ENCODE measurements at places on chromosomes 6 and 20.

GRCh38 chr6:129981598-129981997, 36.8 kb upstream of the L3MBTL3 start:
- DNase-seq: no peak

GRCh38 chr6:170162011-170162774, 128.7 kb downstream of the DLL1 start:
- no peak for DNase-seq

DNA sequence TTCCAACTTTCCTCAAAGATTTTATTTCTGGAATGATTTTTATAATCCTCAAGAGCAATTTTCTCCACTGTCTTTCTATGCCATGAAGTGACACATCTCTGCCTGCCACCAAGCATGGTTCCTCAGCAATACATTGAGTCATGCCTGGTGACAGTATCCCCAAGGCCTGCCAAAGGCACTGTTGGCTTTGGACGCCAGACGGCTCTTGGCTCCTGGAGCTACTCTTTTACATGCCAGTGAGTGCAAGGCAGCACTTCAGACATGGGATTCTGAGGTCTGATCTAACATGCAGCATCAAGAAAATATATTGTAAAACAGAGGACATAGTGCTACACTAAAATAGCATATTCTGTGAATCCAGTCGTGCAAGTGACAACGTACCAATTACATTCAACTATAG, 20.1 kb upstream of the PLEKHG1 start:
- DNase-seq: peak; percentile 54

GRCh38 chr6:151001387-151002056, 136.0 kb downstream of the MTHFD1L start:
- DNase-seq: no peak

DNA sequence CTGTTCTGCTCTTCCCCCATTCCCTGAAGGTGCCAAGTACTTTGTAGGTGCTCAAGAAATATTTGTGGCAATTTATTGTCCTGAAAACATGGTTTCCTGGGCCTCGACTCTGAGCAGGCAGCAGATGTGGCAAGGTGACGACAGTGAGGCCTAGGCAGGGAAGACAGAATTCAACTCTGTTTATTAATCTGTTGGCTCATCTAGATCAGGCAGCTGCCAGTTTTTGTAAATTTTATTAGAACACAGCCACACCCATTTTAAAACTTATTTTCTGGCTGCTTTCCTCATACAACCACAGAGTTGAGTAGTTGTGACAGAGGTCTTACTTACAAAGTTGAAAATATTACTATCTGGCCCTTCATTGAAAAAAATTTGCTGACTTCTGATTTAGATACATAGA, 24.5 kb downstream of the MAPK14 start:
- peak; percentile 27 for DNase-seq

DNA sequence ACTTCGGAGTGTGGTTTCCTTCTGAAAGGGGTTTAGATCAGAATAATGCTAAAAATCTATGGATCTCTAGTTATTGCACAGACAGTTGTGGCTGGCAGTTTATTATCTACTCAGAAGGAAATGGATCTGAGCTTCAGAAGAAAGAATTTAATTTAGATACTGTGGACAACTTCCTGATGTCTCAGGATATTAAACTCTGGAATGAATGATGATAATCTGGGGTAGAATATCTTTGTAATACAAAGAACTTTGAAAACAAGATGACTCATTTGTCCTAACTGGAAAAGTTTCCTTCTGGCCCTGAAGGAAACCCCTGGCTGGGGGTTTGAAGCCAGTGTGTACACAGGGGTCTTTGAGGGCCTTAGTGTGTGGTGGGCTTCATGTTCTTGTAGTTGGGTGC, 78.0 kb downstream of the EDN3 start:
- no peak for DNase-seq

GRCh38 chr6:119476024-119476423, 126.5 kb upstream of the MAN1A1 start:
- no peak for DNase-seq

DNA sequence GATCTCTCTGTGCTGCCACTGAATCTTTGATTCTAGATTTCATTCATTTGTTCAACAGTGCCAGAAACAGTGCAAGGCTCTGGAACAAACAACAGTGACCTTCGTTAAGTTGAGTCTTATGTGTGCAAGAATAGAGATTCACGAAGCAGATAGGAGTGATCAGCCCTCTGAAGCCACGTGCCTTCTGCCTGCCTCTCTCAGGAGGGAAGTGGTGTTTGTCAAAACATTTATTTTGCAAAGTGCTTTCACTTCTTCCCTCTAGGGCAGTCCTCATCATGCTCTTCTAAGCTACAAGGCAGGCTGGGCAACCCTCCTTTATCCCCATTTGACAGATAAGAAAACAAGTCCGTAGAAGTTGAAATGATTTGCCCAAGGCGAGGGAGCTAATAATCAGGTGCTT, 204.3 kb downstream of the TFAP2C start:
- DNase-seq: no peak

- DNase-seq: no peak
Measured at GRCh38 chr6:100678027-100678426, 203.1 kb downstream of the ASCC3 start.

DNA sequence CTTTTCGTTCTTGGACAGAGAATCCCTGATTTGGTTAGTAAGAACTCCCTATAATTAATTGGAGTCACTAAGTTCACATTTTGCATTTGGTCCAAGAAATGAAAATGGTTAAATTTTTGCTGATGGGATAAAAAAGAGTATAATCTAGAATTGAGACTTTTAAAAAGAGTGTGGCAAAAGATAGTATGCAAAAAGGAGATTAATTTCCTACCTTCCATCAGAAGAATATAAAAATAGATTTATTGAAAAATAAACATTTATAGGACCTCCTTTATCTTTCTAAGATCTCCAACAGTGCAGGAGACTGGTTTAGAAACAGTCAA, 105.5 kb upstream of the EEF1E1 start:
- DNase-seq: no peak

DNA sequence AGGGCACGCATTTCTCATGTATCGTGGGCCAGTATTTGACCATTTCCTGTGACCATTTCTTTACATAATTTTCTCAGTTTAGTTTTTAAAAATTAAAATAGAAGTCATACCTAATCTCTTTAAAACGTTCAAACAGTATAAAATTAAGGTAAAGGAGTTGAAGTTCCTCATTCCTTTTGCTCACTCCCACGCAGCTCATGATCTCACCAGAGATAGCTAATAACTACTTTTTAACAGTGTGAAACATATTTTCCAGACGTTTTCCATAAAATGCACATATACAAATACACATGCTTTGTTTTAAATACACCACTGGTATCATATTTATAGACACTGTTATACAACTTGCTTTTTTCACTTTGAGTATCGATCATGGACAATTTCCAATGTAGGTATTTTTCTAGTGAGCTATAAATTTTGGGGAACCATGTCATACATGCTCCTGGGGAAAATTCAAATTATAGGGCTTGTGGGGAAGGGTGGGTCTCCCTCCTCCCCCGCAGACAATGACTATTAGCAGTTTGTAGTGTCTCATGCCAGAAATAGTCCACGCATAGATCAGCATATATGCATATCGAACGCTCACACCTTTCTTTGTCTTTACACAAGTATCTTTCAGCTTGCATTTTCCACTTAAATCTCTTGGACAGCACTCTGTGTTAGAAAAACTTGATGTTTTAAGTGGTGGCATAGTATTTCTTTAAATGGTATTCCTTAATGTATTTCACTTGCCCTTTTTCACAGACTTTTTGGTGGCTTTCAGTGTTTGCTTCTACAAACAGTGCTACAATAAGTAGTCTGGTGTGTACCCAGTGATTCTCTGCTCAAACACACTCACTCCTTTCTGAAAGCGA, 145.5 kb upstream of the ZNF217 start:
- no peak for DNase-seq

- DNase-seq: no peak
Measured at GRCh38 chr6:96923871-96924493, 546 bp upstream of the KLHL32 start.

DNA sequence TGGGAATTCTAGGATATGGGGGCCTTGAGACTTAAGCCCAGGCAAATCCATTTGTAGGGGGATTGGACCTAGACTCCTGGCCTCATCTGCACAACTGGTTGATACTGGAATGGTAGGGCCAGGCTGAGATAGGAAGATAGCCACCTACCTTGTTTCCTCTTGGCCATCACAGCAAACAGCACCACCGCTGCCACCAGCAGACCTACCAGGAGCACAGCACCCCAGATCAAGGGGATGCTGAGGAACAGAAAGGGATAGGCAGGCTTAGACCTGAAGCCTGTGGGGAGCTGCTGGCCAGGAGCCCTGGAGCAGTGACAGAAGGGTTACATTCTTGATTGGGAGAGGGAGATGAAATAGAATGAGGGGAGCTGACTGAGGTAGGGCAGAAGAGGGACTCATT, 3.5 kb downstream of the TREML1 start:
- no peak for DNase-seq

DNA sequence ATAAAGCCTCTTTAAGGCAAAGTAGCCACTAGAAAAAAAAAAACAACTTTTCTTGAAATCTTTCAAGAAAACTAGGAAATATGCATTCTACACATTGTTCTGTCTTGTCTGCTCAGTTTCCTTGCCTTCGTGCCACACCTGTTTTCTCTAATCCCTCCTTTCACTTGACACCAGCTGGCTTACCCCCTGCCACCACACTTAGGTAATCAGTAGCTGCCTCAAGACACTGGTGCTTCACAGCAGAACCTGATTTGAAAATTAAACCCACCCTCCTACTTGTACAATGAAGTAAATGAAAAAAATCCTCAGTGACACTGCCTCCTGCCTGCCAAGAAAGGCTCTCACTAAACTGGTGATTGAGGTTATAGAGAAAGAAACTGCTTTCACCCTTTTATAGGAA, 45.8 kb upstream of the SCML4 start:
- no peak for DNase-seq

DNA sequence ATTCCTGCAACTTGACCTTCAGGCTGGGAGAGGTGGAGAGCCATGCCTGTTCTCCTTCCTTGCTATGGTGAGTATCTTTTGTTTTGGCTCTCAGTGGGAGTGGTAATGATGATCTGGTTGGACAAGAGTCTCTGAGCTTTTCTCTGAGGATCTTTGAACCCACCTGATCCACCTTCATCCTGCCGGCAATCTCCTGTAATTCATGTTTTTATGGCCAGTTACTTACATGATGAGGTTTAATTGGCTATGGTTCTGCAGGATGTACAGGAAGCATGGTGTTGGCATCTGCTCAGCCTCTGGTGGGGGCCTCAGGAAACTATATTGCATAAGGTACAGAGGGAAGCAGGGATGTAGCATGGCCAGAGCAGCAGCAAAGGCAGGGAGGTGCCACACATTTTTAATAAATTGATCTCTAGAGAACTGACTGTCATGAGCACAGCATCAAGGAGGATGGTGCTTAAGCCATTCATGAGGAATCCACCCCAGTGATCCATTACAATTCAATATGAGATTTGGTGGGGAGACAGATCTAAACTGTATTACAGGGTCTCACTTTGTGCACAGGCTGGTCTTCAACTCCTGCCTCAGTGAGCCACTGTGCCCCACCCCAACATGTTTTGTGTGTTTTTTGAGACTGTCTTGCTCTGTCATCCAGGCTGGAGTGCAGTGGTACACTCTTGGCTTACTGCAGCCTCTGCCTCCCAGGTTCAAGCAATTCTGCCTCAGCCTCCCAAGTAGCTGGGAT, 10.0 kb downstream of the HSPA1B start:
- no peak for DNase-seq

DNA sequence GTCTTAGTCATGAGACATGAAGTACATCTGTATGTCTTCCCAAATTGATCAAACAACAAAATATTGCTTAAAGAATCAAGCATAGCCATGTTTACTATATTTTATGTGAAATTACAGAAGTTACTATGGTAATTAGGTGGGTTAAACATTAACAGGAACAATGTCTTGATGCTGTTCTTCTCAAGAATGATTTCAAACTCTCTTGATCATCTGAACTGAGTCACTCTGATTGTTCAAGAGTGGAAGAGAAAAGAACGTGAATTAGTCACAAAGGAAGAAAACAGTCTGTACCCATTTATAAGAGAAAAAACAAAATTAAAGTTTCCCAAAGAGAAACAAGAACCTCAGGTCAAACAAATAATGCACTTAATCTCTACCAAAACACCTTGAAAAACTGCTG, 62.2 kb upstream of the NUP153 start:
- DNase-seq: no peak

DNA sequence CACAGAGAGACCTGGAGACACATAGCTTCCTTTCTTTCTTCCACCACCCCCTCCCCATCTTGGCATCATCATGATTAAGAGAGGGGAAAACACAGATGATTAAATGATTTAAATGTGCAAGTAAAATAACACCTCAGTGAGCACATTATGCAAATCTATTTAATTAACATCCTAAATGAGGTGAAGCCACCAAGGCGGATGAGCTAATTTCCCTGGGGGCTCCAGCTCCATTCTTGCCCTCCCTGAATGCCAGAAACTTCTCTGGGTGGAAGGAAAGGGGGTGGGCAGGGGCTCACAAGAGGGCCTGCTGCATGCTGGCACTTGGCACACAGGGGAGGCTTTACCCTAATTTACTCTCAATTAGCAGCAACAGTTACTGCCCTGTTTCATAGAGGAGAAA, 32.5 kb upstream of the TGM2 start:
- DNase-seq: peak; percentile 4

DNA sequence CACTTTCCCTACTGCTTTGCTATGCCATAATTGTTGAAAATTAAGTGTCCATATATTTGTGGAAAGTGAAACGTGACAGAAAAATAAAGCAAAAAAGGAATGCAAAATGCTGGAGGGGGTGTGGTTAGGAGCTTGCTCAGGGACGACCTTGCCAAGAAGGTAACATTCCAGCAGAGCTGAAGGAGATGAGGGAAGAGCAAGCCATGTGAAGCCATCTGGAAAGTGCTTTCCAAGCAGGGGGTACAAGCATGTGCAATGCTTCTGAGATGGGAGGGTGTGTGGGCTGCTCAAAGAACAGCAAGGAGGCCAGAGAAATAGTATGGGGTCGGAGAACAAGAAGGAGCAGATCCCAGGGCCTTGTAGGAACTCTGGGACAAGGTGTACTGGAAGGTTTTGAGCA, 161.7 kb downstream of the ISM1 start:
- no peak for DNase-seq

- no peak for DNase-seq
Measured at GRCh38 chr6:36955671-36956445, 1.3 kb downstream of the PI16 start.

- no peak for DNase-seq
Measured at GRCh38 chr6:74611220-74611619, 594.6 kb downstream of the COL12A1 start.

GRCh38 chr20:32297439-32297838, 20.0 kb downstream of the KIF3B start:
- no peak for DNase-seq

GRCh38 chr6:57307850-57308249, 9.6 kb upstream of the PRIM2 start:
- DNase-seq: no peak

GRCh38 chr6:5606546-5606945, 345.2 kb downstream of the FARS2 start:
- no peak for DNase-seq

DNA sequence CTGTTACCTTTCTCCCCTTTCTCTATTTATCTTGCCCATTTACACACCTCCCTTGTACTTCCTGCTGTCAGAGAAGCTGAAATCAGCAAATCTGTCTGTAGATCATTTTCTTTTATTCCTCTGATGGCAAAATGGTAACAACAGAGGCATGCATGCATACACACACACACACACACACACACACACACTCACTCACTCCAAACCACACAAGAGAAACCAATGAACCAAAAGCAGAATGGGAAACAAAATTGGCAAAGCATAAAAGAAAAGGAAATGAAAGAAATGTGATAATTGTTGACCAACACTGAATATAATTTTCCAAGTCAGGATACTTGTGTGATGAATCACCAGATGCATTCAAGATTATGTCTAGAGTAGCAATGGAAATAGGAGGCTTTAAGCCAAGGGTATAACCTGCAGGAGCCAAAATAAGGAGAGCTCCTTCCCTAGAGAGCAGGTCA, 172.4 kb downstream of the PLCB4 start:
- DNase-seq: no peak
